ENCODE measurements at places on chromosomes 5 and 9.

GRCh38 chr9:136564379-136564988 is 18.6 kb upstream of the NOTCH1 start:
- DNase-seq = no peak

GRCh38 chr9:75168270-75169178 is 80.2 kb downstream of the OSTF1 start:
- DNase-seq = no peak

DNA sequence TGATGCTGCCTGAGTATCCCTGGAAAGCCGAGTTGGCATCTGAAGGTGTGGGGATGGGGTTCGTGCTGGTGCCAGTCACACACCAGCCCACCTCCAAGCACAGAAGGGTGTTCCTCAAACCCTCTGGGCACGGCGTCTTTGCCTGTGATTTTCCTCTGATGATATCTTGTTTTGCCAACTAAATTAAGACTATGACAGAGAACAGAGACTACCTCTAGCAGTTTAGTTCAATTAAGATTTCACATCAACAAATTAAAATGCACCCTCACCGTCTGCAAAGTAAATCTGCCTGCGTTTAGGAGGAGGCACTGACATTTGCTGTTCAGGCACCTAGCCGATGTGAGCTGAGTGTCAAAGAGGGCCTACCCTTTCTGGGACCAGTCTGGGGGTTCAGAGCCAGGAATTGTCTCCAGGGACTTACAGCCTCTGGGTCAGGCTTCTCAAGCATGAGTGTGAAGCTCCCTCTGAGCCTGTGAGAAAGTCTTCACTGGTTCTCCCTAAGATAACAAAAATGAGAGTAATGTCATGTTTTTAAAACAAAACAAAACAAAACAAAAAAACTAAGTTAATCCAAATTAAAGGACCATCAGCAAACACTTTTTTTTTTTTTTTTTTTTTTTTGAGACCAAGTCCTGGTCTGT is 55.4 kb upstream of the CTNNA1 start:
- DNase-seq = no peak

GRCh38 chr9:27622693-27623340 is 49.5 kb upstream of the C9orf72 start:
- DNase-seq = no peak

- no peak for DNase-seq
Measured at GRCh38 chr9:125760537-125760936, 13.4 kb downstream of the PBX3 start.

- DNase-seq = no peak
Measured at GRCh38 chr5:138439477-138440158, 761 bp downstream of the REEP2 start.

GRCh38 chr5:1867114-1867814 is 15.5 kb downstream of the IRX4 start:
- no peak for DNase-seq

- no peak for DNase-seq
Measured at GRCh38 chr9:121499177-121499426, 542 bp downstream of the GGTA1 start.

- no peak for DNase-seq
Measured at GRCh38 chr5:88686726-88687125, 196.3 kb downstream of the MEF2C start.

DNA sequence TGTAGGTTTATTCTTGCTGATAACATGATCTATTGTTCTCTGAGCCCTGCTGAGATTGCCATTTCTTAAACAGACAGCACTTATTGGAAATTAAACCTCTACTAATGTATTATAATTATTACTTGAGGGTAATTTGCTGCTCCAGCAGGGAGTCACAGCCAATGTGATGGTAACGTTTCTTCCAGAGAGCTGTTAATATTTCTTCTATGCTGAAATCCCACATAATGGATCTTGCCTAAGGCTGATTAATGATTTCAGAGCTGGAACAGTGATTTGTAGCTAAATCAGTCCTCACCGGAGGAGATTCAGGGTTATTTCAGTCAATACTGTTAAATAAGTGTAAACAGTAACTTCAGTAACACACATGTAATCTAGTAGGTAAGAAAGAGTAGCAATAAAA is 170.1 kb downstream of the CDH12 start:
- DNase-seq = no peak

- no peak for DNase-seq
Measured at GRCh38 chr5:35205186-35205585, 25.1 kb downstream of the PRLR start.

GRCh38 chr5:9387879-9388278 is 158.0 kb downstream of the SEMA5A start:
- DNase-seq = no peak

DNA sequence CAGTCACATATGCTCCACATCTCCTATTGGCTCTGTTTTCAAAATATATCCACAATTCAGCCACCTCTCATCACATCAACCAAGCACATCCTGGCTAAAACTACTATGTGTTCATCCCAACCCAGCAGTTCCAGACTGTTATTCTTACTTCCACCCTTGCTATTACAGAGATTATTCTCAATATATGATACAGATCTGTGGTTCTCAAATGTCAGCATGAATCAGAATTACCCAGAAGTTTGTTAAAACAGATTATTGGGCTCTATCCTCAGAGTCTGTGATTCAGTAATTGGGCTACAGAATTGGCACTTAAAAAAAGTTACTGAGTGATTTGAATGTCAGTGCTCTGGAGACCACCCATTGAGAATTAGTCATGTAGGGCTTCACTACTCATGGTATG is 78.8 kb upstream of the IZUMO3 start:
- no peak for DNase-seq

DNA sequence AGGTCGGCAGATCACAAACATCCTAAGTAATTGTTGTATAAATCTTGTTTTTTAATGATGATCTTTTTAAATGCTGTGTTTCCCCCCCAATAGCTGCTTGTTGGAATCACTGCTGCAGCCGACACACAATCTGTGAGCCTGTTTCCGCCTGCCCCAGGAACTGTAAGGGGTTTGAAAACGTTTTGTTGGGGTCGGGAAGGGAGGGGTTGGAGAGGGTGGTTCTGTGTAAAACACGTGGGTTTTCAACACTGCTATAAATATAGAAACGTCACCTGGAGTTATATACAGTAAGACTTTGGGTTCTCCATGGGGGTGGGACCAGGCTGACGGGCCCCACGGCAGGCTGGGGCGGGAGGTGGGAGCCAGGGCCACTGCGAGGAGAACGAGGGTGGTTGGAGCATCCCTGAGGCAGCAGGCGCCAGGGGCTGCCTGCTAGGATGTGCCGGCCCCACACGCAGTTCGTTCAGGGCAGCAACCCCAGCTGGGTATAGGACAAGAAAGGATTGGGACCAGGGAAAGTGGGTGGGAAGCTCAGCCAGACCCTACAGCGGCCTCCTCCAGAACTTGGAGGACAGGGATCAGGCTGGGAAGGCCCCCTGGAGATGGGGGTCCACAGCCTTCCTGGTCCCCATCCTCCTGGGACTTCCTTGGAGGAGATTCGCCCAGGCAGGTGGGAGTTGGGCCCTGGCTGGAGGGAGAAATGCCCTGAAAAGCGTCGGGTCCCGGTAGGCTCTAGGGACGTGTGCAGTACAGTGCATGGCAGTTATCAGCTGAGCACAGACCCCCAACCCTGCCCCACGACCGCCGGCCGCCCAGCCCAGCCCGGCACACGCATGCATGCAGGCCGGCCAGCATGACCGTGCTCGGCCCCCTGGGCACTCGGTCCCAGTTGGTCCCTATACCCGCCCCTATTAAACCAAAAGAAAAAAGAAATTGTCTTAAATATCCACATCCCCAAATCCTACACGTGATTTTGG is 9.7 kb downstream of the RNF44 start:
- DNase-seq = no peak

GRCh38 chr5:176773408-176774035 is 36.8 kb upstream of the UNC5A start:
- no peak for DNase-seq

- no peak for DNase-seq
Measured at GRCh38 chr5:108983461-108984092, 235.9 kb downstream of the FER start.

DNA sequence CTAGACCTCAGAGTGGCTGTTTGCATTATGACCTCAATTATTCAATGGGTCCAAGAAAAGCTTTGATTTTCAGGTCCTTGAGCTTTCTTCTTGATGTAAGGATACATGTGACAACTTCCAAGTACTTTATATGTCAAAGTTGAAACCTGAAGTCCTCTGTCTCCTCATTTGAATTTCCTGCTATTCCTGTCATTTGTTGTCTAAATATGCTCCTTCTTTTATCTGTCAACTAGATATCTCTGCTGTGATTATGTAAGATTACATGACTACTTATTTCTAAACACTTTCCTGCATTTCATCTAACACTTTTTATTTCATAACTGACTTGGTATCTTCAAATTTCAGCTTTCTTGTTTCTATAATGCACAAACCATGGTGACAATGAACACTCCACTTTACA is 670.0 kb upstream of the FAM174A start:
- no peak for DNase-seq

GRCh38 chr9:93825348-93826115 is 129.6 kb downstream of the BARX1 start:
- no peak for DNase-seq

GRCh38 chr9:100587375-100587774 is 9.5 kb downstream of the CAVIN4 start:
- no peak for DNase-seq

DNA sequence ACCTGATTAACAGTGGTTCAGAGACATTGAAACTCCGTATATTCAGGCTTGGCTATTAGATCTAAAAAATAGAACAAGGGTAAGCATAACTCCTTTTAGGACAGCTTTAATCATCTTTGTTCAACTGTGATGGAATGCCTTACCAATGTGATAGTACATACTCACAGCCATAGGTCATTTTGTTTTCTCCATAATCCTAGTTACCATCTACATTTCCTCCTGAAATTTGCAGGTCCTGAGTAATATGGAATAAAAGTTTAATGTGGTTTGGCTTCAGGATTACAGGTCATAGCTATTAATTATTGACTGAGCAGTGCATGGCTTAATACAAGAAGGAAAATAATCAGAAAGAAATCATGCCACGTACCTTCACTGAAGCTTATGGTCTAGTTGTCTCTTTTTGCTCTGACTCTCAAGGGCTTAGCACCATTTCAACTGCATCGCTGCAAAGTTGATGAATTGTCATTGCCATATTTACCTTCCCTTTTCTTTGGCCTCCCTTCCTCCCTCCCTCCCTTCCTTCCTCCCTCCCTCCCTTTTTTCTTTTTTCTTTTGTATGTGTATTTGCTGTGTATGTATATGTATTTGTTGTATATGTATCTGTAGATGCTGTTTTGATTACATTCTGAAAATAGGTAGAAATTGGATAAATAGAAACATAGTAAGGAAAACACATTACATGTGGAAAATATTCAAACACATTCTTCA is 250.9 kb upstream of the ZNF608 start:
- no peak for DNase-seq

GRCh38 chr5:127565586-127566270 is 48.3 kb downstream of the PRRC1 start:
- no peak for DNase-seq

Measured in NCI-H1092 (cell line).